ENCODE measurements at places on chromosomes 4 and X.

- no peak for DNase-seq
Measured at GRCh38 chr4:183960046-183960420, 54.9 kb downstream of the STOX2 start.

DNA sequence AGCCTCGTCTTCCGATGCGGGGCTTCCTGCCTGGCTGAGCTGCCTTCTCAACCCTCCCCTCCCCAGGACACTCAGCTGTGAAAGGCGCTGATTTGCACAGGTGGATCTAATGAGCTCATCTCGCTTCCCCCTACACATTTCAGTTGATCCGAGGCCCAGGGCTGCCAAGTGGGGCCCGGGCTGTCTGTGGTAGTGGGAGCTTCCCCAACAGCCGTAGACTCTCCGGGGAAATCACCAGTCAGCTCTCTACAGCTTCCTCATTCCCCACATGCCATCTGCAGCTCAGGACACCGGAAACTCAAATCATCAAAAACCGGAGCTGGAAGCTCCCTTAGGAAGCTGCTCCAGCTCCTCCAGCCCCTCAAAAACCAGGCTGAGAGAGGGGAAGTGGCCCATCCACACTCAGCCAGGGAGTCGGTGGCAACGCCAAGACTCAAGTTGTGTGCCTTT lies 56.2 kb downstream of the SMIM20 start:
- no peak for DNase-seq

DNA sequence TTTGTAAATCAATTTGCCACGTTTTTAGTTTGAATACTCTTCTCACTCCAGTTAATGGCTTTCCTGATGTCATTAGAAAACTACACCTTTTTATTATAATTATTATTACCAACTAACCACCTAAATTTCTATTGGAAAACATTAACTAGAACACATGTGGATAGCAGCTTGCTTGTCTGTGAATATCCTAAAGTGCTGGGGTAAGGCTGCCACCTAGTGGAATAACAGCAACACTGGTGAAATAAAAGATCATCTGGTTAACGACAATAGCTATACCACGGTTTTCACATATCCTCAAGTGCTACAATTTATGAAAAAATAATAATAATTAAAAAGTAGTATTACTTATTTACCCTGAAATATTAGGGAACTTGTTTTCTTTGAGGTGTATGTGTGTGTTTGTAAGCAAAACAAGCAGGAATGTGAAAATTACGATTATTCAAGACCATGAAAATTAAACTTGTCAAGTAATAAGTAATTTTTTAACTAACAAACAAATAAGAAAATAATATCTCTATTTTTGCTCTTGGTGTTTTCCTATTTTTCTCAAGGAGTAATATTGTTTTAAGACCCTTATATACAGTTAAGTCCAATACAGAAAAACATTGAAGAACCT lies 130.1 kb upstream of the TECRL start:
- no peak for DNase-seq

DNA sequence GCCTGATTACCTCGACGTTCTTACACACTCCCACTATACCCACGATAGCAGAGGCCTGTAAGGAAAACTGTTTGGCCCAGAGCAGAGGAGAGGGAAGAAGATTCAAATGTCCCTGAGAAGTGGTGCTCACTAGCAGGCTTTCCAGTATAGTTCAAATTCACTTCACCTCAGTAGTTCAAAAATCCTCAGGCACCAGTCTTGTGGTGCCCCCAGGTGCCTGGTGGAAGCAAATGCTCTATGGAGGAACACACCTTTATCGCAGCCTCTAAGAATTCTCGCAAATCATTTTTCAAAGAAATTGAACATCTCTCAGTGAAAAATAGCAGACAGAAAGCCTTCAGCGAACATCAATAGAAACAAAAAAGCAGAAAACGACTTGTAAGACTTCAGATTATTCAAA lies 12.2 kb upstream of the MTMR1 start:
- DNase-seq = no peak

DNA sequence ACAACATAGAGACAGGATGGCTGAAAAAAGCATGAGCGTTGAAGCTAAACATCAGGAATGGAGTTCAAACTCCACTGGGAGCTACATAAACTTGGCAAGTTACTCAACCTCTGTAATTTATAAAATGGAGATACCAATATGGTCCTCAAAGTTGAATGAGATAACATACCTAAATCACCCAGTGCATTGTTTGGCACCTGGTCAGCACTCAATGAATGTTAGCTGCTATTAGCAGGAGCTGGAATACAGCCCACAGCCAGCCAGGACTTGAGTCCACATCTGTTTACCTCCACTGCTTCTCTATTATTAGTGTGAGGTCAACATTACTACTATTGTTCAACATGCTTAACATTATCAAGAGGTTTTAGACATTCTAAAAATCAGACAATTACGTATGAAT lies 97.9 kb downstream of the NR3C2 start:
- no peak for DNase-seq

- no peak for DNase-seq
Measured at GRCh38 chr4:155802190-155802959, 43.6 kb downstream of the GUCY1B1 start.

- DNase-seq = no peak
Measured at GRCh38 chr4:175951794-175952193, 113.8 kb upstream of the WDR17 start.

- DNase-seq = no peak
Measured at GRCh38 chr4:18252052-18252451, 230.5 kb upstream of the LCORL start.

DNA sequence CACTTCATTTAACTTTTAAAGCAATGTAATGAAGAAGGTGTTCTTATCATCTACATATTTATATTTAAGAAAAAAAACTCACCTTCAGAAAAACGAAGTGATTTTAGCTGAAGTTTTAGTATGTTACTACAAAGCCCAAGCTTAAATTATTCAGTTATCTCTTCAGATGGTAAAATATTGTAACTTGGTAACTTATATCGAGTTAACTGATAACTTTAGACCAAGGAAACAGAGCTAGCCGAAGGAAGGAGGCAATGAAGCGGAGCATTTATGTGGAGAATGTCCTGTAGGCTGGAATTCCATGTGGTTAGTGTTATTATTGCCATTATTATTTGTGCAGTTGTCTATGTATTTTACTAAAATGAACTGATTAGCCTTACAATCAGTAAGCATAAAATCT lies 1102.1 kb upstream of the LCORL start:
- no peak for DNase-seq

- no peak for DNase-seq
Measured at GRCh38 chr4:28250646-28251045, 1390.0 kb downstream of the STIM2 start.

DNA sequence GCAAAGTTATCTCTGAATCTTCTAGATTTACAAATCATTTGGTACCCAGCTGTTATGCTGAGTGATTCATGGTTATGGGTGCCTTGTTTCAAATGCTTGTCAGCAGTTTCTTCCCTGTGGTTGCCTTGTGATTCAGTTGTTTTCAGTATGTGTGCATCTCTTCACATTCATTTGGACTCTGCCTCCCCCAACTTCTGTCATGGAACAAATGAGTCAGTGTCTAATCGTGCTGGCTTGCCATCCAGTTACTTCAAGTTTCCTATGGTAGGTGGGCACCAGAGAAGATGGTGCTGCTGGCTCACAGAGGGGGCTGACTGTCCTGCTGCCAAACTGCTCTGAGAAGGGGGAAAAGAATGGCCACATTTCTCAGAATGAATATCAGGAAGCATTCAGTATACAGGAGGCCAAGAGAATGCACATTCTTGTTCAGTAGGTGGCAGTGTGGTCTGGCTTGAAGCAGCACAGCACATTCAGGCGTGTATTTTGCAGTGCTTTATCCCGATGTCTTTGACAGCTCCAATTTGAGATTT lies 260.9 kb downstream of the GLUD2 start:
- no peak for DNase-seq

DNA sequence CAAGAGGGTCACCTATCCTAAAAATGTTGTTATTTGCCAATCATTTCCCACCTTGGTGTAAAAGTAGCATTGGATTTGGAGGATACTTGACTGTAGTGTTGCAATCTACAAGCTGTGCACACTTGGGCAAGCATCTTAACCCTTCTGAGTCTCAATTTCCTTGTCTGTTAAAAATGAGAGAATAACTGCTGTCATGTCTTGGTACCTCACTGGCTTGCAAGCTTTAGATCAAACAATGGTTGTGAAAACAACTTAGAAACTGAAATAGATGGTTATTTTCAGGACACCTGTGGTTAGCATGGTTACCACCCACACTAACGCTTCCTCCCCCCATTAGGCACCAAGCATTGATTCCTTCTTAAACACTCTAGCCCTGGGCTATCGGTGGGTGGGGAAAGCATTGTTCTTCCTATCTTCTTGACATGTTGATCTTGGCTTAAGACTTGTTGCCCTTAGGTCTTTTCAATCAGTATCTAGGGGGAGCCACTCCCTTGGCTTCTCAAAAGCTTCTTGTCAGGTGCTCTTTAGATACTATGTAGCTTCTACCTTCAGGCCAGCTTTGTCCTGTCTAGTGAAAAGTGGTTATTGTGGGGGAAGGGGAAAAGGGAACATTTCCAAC lies 10.6 kb upstream of the AMOT start:
- DNase-seq = no peak

DNA sequence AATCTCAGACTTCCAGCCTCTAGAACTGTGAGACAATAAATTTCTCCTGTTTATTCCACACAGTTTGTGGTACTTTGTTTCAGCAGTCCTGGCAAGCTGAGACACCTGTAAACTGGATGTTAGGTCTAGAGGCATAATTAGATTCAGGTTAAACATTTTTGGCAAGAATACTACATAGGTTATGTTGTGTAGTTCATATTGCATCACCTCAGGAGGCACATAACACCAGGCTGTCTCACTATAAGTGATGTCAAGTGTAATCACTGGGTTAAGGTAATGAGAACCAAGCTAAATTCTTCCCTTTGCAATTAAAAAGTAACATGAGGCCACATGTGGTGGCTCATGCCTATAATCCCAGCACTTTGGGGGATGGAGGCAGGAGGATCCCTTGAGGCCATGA lies 214.2 kb downstream of the ZNF674 start:
- no peak for DNase-seq

DNA sequence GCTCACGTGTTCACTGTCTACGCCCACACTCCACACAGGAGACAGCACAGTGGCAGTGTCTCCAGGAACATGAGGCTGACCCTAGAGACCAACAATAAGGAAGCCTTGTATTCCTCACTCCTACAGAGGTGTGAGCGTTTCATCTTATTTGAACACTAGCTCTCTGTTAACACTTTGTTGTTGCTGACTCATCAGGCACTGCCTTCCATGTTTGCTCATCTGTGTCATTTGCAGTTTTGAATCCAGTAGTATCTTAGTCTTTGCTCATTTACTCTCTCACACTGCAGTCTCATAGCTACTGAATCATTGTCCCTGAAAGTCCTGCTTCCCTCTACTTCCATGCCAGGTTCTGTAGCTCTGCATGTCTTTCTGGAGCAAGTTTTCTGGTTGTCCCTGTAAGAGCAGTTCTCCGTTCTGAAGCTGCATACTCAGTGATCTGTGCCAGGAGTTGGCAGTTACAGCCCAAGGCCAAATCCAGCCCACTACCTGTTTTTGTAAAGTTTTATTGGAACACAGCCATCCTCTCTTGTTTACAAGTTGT lies 80.3 kb upstream of the DCLK2 start:
- DNase-seq = no peak

DNA sequence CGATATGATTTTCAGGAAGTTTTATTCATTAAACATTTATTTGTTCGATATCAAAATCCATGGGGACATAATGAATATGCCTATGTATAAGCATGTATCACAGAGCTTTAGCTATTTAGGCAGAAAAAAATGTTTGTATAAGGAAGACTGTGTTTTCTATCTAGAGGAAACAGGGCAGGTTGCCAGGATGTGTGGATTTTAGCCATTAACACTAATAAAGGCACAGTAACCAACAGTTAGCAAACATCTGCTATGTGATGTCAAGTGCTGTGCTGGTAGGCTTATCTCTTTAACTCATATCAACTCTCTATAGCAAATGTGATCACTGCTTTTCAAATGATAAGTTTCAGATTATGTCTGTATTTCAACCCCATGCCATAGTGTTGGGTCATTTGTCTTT lies 708.9 kb upstream of the HS3ST1 start:
- no peak for DNase-seq

- DNase-seq = no peak
Measured at GRCh38 chrX:24494647-24495075, 29.6 kb downstream of the PDK3 start.

GRCh38 chr4:124540014-124540413 lies 172.5 kb downstream of the ANKRD50 start:
- no peak for DNase-seq

DNA sequence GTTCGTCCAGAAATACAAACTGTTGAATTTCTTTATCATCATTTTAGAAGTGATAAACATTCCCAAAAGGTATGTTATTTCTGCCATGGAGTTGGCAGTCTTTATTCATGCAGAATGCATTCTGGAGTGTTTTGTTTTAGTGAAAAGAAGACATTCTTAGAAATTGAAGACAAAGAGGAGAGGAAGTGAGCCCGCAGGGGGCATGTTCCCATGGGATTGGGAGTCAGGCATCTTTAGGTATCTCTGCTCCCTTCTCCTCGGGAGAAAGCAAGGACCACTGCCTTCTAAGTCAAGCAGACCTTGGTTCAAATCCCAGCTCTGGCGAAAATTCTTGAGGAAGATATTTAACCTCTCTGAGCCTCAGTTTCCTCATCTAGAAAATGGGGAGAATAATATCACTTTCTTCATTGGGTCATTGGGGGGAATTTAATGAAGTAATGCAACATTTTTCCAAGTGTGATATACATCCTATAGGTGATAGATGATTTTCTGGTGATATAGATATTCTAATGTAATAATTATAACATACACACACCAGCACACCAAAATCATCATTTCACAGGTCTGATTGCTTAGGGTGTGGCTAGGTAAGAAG lies 26.5 kb upstream of the CHRNA9 start:
- no peak for DNase-seq

DNA sequence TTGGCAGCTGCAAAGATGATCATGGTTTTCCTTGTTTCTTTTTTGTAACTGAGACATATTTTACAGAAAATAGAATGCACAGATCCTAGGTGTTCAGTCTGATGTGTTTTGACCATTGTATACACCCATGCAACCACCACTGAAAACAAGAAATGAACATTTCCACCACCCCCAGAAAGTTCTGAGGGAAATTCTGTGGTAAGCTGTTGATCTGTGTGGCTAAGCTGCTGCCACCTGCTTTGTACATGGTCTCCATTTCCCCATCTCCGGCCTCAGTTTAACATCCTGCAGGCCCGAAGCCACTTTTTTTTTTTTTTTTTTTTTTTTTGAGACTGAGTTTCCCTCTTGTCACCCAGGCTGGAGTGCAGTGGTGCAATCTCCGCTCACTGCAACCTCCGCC lies 65.3 kb downstream of the NYX start:
- DNase-seq = no peak

DNA sequence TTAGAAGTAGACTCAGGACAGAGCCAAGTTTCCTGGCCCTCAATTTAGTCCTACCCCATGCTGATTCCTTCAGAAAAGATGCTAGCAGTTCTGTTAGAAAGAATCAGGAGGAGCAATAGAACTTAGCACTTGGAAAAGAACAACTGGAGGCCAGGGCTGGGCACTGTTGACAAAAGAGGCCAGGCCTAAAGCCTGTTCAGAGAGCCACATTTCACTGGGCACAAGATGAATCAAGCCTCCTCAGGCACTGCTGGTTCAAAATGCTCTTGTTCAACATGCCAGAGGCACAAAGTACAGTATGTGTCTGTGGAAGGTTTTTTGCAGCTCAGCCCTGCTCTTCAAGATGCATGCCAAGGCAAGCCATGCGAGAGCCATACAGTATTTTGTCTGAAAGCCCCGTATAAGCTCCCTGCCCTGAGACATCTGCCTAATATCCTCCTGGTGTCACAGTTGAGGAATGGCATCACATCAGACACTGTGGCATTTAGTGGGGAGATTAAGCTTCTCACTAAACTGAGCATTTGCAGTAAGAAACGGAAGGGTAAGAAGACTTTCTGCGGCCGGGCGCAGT lies 53.7 kb downstream of the RASL11B start:
- no peak for DNase-seq

- DNase-seq = no peak
Measured at GRCh38 chr4:75995727-75996126, 5.0 kb upstream of the SDAD1 start.
